ENCODE measurements at places on chromosomes 7 and 10. TPM values are rescaled to one million over a fixed set of nuclear protein-coding genes. Genes with fewer than 3 reads are reported as not detected.

The C10orf53 gene
- polyA plus RNA-seq: not detected

The MYO1G gene
- 0.59 TPM for polyA plus RNA-seq

The HOXA2 gene
- 13.4 TPM for polyA plus RNA-seq

The ANK3 gene
- 115 TPM for polyA plus RNA-seq

The FGFR2 gene
- 110 TPM for polyA plus RNA-seq

The HOXA4 gene
- polyA plus RNA-seq: 25.5 TPM

The TMUB1 gene
- 19.2 TPM for polyA plus RNA-seq

The HILPDA gene
- 22.4 TPM for polyA plus RNA-seq

The GPR85 gene
- polyA plus RNA-seq: 0.99 TPM

The PRSS37 gene
- polyA plus RNA-seq: 0.07 TPM

The PTF1A gene
- polyA plus RNA-seq: not detected

The CALHM1 gene
- 0.06 TPM for polyA plus RNA-seq

The LRRN3 gene
- polyA plus RNA-seq: 4.6 TPM

The PRSS2 gene
- polyA plus RNA-seq: not detected

The SPDYE1 gene
- 2.9 TPM for polyA plus RNA-seq

The CRHR2 gene
- 0.06 TPM for polyA plus RNA-seq

The MARCHF5 gene
- polyA plus RNA-seq: 73.8 TPM

The ITPRID1 gene
- not detected for polyA plus RNA-seq

The SPAG6 gene
- polyA plus RNA-seq: 1.0 TPM

The NPC1L1 gene
- 2.3 TPM for polyA plus RNA-seq

The HTR5A gene
- polyA plus RNA-seq: not detected

The IL6 gene
- not detected for polyA plus RNA-seq

The WNT16 gene
- 0.11 TPM for polyA plus RNA-seq

The TUBGCP2 gene
- 62.0 TPM for polyA plus RNA-seq

The FAM180A gene
- polyA plus RNA-seq: not detected

The PAOX gene
- polyA plus RNA-seq: 6.6 TPM

The AKR1E2 gene
- polyA plus RNA-seq: 7.9 TPM

The FBXL13 gene
- 1.5 TPM for polyA plus RNA-seq

The SERPINE1 gene
- 0.92 TPM for polyA plus RNA-seq

The SPDYE5 gene
- 8.4 TPM for polyA plus RNA-seq

The MRLN gene
- 0.44 TPM for polyA plus RNA-seq

The GPR37 gene
- 1.2 TPM for polyA plus RNA-seq

The SPDYE16 gene
- polyA plus RNA-seq: 4.4 TPM

The CYP3A4 gene
- 0.21 TPM for polyA plus RNA-seq

Data from left renal cortex interstitium (tissue), 4 donors.